ENCODE measurements at places on chromosomes 6 and 20. TPM values are rescaled to one million over a fixed set of nuclear protein-coding genes. Genes with fewer than 3 reads are reported as not detected.
A peak's percentile ranks its signal among the peaks of the same experiment; 100 is the strongest.

DNA sequence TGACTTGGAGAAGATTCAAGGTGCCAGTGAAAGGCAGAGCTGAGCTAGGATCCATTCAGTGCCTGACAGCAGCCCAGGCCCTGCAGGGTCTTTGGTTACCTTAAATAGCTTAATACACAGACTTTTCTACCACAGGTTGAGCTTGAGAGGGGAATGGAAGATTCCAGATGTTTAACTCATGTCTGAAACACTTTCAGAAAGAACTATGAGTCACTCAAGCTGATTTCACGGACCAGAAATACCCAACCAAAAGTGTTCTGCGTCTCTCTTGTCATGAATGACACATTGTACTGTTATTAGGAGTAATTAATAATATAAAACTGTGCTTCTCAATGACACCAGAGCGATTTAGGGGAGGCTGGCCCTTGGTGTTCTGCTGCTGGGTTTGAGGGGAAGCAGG, 6.4 kb upstream of the PMEPA1 start:
- no peak for DNase-seq

DNA sequence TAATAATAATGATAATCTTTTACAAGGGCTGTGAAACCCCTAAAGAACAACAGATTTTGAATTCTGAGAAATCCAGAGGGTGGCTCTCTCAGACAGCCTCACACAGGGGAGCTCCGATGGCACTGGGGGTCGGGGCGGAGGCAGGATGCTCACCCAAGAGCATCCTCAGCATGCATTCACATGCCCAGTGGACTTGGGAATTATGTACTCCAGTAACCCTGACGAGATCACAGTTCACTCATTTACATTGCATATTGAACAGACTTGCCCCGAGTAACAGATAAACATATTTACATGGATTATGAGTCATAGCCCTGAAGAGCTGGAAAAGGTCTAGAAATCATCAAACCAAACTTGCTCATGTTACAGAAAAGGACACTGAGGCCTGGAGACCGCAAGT, 482.7 kb upstream of the JARID2 start:
- DNase-seq, result no peak

- DNase-seq, result no peak
Measured at GRCh38 chr6:109794201-109794923, 103.3 kb downstream of the FIG4 start.

GRCh38 chr6:29491574-29491973, 3.8 kb upstream of the MAS1L start:
- no peak for DNase-seq

Gene JAG1
- 1.0 TPM for total RNA-seq

GRCh38 chr6:16420715-16421461, 182.5 kb downstream of the GMPR start:
- peak; percentile 61 for DNase-seq

DNA sequence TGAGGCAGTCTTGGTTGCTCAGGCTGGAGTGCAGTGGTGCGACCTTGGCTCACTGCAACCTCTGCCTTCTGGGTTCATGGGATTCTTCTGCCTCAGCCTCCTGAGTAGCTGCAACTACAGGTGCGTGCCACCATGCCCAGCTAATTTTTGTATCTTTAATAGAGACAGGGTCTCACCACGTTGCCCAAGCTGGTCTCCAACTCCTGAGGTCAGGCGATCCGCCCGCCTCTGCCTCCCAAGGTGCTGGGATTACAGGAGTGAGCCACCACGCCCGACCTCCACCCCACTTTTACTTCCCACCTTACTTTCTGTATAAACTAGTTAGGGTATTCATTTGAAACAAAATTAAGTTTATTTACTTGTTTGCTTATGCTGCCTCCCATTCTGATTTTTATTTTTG, 86.5 kb downstream of the NCOA3 start:
- DNase-seq, result no peak
